Neural crest cell (in vitro differentiated cells): ENCODE measurements at places on chromosomes 7 and 10. TPM values are rescaled to one million over a fixed set of nuclear protein-coding genes. Genes with fewer than 3 reads are reported as not detected.

The GPC2 gene
- 97.8 and 106 TPM in 2 replicates for total RNA-seq

DNA sequence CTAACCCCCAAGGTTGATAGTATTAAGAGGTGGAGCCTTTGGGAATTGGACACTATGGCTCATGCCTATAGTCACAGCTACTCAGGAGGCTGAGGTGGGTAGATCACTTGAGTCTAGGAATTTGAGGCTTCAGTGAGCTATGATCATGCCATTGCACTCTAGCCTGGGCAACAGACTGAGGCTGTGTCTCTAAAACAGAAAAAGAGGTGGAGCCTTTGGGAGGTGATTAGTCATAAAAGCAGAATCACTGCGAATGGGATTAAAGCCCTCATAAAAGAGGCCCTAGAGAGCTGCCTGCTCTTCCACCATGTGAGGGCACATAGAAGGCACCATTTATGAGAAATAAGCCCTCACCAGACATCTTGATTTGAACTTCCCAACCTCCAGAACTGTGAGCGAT lies 81.9 kb downstream of the SKAP2 start:
- no peak for DNase-seq

GRCh38 chr10:124734311-124735166 lies 9.6 kb downstream of the FAM53B start:
- no peak for DNase-seq

DNA sequence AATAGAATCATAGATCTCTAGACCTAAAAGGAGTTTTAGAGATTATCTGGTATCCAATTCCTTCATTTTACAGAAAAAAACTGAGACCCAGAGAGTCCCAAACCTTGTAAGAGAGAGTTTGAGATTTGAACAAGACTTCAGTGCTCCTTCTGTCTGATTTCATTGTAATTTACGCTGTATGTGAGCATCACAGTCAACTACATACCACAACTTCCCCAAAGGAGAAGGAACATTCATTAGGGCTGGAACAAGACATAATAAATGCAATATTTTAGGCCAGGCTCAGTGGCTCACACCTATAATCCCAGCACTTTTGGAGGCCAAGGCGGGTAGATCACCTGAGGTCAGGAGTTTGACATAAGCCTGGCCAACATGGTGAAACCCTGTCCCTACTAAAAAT lies 17.3 kb upstream of the PRKAR2B start:
- DNase-seq, result no peak

DNA sequence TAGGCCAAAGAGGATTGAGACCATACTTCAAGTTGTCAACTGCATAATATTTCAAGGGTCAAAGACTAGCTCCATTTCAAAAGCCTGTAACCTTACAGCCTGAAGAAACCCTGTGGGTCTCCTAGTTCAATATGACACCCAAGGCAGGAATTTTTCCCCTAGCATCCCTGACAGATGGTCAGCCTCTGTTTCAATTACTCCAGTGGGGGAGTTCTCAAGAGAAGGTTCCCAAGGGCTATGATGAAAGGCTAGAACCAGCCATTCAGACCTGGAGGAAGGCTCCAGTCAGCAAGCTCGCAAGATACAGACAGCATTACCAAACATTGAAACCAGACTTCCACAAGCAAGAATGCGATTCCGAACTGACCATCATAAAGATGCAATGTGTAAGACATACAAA lies 1.6 kb downstream of the HTR7 start:
- no peak for DNase-seq

DNA sequence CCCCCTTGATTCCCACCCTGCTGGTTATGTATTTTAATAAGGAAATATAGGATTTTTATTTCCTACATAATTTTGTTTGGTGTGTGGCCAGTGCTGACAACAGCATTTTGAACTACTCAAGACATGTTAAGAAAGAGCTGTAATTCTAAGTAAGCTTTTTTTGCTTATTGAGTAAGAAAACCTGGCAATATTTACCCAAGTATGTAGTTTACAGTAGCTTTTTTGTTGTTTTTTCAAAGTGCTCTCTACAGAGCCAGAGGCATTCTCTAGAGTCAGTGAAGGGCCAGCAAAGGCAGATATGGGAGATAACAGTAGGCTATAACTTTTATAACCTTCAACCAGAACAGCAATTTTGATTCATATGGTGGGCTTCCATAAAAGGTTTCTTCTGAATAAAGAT lies 63.2 kb upstream of the TMEM168 start:
- no peak for DNase-seq

GRCh38 chr10:106959521-106959920 lies 205.0 kb downstream of the SORCS1 start:
- DNase-seq, result no peak

The PSD gene
- total RNA-seq, result 36.1 and 37.4 TPM in 2 replicates

DNA sequence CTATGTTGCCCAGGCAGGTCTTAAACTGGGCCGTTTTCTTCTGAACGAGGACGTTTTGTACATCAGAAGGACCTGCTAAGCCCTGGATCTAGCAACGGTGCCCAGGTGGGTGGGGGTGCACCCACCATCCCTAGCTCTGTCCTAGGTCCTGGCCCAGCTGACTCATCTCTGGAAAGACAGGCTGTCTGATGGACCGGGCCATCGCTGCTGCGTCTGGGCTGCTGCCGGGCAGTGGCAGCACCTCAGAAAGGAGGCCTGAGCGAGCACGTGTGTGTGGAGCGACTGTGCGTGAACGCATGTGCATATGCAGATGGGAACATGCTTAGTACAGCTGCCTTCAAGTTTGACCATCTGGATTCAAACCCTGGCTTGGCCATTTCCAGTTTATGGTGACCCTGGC lies 7.3 kb upstream of the ELFN1 start:
- DNase-seq, result no peak

DNA sequence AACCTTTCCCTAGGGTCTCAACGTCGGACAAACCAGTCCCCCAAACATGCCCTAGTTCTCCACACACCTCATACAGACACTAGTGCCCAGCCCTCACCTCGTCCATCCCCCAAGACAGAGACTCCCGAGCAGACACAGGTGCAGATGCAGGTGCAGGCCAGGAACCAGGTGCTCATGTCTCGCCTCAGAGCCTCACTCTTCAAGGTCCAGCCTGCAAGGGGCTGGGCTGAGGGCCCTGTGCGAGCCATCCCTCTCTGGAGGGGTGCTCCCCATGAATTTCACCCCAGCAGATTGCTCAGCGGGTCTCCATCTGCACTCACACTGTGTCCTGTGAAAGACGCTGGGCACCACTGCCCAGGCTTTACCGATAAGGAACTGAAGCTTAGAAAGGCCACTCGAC lies 36.9 kb upstream of the TUBB8 start:
- no peak for DNase-seq

The ANAPC16 gene
- total RNA-seq, result 53.2 and 57.5 TPM in 2 replicates

The CLDN4 gene
- total RNA-seq, result 0.34 and 0.47 TPM in 2 replicates

DNA sequence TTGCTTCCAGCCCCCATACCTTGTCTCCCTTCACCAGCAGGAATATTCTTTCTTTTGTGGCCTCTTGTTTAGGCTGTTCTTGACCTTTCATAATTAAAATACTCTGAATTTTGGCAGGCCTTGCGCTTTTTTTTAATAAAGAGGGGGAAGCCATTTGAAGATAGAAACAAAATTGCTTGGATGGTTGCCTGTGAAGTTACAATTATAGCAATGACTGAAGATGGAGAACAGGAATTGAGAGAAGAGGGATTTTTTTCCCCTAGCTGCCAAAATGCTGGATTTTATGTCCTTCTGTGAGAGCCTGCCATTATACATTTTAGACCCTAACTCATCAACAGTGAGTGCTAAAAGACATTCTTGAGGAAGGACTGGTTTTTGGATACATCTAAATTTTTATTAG lies 24.8 kb downstream of the FGFBP3 start:
- DNase-seq, result no peak

DNA sequence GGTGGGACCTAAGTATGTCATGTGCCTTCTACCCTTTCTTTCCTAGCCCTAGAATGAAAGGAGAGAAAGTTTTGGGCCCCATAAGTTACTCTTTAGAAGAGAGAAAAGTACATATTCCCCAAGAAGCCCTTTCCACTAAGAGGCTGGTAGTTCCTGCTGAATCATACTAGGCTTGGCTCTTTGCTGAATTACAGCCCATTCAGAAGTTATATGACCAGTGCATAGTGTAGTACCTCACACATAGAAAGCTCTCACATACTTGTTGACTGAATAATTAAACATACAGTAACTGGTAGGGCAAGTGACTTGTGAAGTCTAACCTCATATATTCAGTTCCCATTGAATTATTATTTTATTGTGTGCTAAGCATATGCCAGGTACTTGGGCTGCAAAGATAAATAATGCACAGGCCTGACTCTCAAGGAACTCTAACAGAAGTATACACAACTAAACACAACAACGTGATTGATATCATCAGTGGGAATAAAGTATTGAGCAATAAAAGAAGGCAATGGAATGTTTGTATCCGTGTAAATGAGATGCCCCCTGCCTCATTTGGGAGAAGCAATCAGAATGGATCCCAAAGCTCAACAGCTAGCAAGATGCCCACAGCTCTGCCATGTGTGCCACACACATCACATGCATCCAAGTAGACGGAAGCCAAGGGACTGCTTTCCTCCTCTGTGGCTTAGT lies 38.9 kb upstream of the UBN2 start:
- DNase-seq, result no peak

GRCh38 chr7:46515844-46516590 lies 594.9 kb upstream of the IGFBP3 start:
- DNase-seq, result no peak

The ERVW-1 gene
- total RNA-seq, result not detected in 2 replicates

GRCh38 chr10:129514568-129515451 lies 47.8 kb downstream of the MGMT start:
- DNase-seq, result no peak

The CISD1 gene
- 33.1 and 33.5 TPM in 2 replicates for total RNA-seq

The PDE1C gene
- total RNA-seq, result 0.26 and 1.1 TPM in 2 replicates

DNA sequence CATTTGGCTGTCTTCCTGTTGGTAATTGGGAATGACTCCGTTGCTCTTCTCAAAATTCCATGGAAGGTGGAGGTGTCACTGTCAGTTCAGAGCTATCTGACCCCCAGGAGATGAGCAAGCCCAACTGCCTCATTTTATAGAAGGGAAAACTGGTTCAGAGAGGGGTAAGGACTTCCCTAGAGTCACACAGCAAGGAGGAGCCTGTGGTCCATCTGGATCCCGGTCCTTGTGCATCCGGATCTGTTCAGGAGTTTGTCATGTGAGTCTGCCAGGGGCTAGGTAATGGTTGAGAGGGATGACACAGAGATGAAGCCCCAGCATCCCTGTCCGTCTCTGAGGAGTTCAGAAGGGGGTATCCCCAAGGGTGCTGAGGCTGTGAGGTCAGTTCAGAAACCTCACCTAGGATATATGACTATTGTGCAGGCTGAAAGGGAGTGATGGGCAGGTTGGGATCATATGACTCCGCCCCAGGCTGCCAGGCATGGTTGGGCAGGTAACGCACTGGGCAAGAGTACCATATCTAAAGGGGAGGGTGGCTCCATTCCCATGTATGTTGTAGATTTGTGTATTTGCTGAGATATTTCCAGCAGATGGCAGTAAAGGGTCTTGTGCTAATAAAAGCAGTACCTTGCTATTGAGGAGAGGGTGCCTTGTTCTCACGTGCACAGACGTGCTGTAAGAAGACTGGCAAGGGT lies 16.0 kb upstream of the SLC29A3 start:
- no peak for DNase-seq

- DNase-seq, result no peak
These were observed 1008.5 kb downstream of the ANKRD7 start for GRCh38 chr7:119233015-119233414.

The TFR2 gene
- total RNA-seq, result 1.7 and 2.4 TPM in 2 replicates

The VPS26A gene
- 62.2 and 63.2 TPM in 2 replicates for total RNA-seq

The RAB19 gene
- not detected in 2 replicates for total RNA-seq

The ADAM22 gene
- 12.1 and 13.4 TPM in 2 replicates for total RNA-seq

- no peak for DNase-seq
These were observed 85.4 kb upstream of the CHCHD3 start for GRCh38 chr7:133167300-133167699.

DNA sequence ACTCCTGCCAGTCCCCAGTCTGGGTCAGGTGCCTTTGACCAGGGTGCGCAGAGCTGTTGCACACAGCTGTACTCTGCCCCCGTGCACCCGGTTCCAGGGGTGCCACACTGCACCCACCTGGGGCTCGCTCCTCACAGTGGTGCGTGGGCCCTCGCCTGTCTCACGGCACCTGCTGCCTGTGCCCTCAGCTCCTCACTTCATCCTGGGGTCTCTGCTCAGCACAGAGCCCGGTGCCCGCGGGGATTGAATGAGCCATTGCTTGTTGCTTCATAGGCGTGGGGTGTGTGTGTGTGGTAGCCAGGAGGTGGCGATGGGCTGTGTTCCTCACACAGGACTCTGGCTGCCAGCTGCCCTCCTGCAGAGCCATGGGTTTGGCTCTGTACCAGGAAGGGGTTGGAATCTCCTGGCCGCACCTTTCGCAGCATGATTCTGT lies 18.5 kb downstream of the EIF3B start:
- DNase-seq, result no peak

DNA sequence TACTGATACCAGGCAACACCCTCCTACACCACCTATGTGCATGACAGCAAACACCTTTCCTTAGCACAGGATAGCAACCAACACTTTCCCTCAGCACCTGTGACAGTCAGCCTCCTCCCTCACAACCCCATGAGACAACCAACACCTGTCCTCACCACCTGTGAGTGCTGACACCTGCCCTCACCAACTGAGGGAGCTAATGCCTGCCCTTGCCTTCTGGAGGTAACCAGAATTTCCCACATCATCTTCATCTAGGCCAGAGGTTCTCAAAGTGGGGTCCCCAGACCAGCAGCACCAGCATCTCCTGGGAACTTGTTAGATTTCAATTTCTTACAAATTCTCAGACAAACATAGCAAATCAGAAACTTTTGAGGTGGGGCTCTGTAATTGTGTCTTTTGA lies 112.5 kb downstream of the GRID1 start:
- no peak for DNase-seq

DNA sequence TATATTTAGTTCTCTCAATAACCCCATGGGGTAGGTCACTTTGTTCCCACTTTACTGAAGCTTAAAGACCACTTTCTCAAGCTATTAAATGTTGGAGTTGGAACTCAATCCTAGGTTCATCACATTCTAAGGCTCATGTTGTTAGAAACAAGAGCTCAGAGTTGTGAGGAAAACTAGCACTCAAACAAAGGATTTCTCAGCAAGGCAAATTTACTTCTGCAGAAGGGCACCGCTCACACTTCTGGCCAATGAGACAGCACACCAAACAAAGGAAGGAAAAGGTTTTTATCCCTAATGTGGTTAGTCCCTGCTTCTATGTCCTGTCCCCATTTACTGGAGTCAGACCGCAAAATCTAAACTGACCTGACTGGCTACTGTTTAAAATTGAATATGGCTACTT lies 214.6 kb upstream of the PHF14 start:
- no peak for DNase-seq

DNA sequence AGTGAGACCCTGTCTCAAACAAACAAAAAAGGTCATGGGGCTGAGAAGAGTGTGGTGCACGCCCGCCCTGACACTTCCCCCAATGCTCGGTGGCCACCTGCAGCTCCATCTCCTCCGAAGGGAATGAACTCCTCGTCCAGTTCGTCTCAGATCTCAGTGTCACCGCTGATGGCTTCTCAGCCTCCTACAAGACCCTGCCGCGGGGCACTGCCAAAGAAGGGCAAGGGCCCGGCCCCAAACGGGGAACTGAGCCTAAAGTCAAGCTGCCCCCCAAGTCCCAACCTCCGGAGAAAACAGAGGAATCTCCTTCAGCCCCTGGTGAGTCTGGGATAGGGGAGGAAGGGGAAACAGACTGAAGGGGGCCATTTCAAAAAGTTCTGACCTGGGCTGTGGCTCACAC lies 4.2 kb downstream of the PCOLCE start:
- no peak for DNase-seq
